Bladder microvascular endothelial cell (primary cell): ENCODE measurements at places on chromosomes 7 and 10. TPM values are rescaled to one million over a fixed set of nuclear protein-coding genes. Genes with fewer than 3 reads are reported as not detected.

The CUBN gene
- 1.3 and 14.9 TPM in 2 replicates for total RNA-seq

The FAM25C gene
- total RNA-seq: not detected in 2 replicates

The RPEL1 gene
- 0.06 TPM in 1 of 2 replicates, not detected in the other for total RNA-seq

The CYP26A1 gene
- 0.65 and 1.9 TPM in 2 replicates for total RNA-seq

The TCAF1 gene
- 20.1 and 53.7 TPM in 2 replicates for total RNA-seq

The MICU1 gene
- 28.0 and 36.3 TPM in 2 replicates for total RNA-seq

The TMEM213 gene
- total RNA-seq: not detected in 2 replicates

The IDE gene
- 17.5 and 33.3 TPM in 2 replicates for total RNA-seq

The STEAP4 gene
- total RNA-seq: 0.06 TPM in 1 of 2 replicates, not detected in the other

The CH25H gene
- 0.65 and 5.0 TPM in 2 replicates for total RNA-seq

The FEZF1 gene
- not detected in 2 replicates for total RNA-seq

The CYP3A7 gene
- not detected in 2 replicates for total RNA-seq

The STARD3NL gene
- 76.7 and 110 TPM in 2 replicates for total RNA-seq

The FFAR4 gene
- total RNA-seq: not detected in 2 replicates

The FAM107B gene
- total RNA-seq: 41.3 and 76.3 TPM in 2 replicates

The MUC12 gene
- total RNA-seq: not detected in 2 replicates

The SAP25 gene
- total RNA-seq: not detected in 2 replicates

The PTPN20 gene
- total RNA-seq: 0.44 and 0.49 TPM in 2 replicates

The TMEM130 gene
- not detected in 2 replicates for total RNA-seq

The UPK3BL1 gene
- 2.3 and 18.7 TPM in 2 replicates for total RNA-seq

The RTKN2 gene
- total RNA-seq: 0.16 and 0.25 TPM in 2 replicates

The DKK1 gene
- 10.2 and 21.4 TPM in 2 replicates for total RNA-seq

The CPA2 gene
- total RNA-seq: not detected in 2 replicates

The ABCB4 gene
- 0.31 and 0.32 TPM in 2 replicates for total RNA-seq

The AKR1C2 gene
- 0.97 and 19.7 TPM in 2 replicates for total RNA-seq

The INPP5A gene
- total RNA-seq: 23.9 and 29.8 TPM in 2 replicates

The RBM20 gene
- total RNA-seq: 4.0 TPM in 1 of 2 replicates, not detected in the other

The CNPY4 gene
- total RNA-seq: 38.9 and 45.6 TPM in 2 replicates
